ENCODE measurements at places on chromosomes 7 and 10. TPM values are rescaled to one million over a fixed set of nuclear protein-coding genes. Genes with fewer than 3 reads are reported as not detected.

DNA sequence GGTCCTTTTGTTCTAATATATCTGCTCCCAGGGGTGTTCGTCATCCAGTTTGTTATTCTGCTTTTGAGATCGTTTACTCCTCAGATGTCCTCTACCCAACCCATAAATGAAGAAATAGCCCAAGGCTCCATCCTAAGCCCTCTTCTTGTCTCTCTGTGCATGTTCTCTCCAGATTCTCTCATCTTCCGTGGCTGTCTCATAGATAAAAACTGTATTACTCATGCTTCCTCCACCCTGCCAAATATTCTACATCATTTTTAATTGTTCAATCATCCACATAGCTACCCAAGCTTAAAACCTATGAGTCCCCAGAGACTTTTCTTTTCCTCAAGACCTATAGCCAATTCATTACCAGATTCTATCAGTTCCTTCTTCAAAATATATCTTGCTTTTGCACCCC is 44.9 kb downstream of the CAV1 start:
- peak; percentile 87 for DNase-seq

DNA sequence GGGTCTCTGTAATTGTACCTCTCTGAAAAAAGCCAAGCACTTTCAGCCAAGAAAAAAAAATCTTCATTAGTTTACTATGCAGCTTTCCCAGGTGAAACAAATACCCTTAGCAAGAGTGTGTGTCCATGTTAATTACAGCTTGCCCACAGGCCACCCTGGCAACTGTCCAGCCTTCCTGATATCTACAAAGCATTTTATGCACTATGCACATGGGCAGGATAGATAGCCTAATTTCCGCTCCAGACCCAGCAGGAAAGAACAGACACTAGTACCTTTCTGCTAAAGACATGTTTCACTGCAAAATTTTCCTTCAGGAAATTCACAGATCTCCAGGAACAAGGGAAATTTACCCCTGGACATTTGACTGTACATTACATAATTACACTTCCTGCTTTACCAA is 24.4 kb downstream of the CACNA2D1 start:
- no peak for DNase-seq

GRCh38 chr7:40263752-40264390 is 129.1 kb downstream of the SUGCT start:
- DNase-seq: no peak

GRCh38 chr10:60604342-60604741 is 173.9 kb upstream of the CDK1 start:
- no peak for DNase-seq

DNA sequence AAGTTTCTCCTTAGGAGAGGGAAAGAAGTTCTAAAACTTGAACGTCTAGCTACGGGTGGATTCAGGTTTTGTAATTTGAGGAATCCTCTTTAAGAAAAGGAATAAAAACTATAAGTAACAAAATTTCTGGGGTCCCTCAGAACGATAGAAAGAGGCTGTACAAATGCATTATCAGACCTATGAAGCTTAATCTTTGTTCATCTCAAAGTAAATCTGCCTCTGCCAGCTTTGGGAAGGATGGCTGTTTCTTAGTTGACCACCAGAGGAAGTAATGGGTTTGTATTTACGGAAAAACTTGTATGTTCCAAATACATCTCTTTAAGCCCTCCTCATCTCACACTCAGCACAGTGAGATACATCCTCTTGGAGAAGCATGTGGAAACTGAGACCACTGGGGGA is 864 bp downstream of the PSTK start:
- peak; percentile 27 for DNase-seq

DNA sequence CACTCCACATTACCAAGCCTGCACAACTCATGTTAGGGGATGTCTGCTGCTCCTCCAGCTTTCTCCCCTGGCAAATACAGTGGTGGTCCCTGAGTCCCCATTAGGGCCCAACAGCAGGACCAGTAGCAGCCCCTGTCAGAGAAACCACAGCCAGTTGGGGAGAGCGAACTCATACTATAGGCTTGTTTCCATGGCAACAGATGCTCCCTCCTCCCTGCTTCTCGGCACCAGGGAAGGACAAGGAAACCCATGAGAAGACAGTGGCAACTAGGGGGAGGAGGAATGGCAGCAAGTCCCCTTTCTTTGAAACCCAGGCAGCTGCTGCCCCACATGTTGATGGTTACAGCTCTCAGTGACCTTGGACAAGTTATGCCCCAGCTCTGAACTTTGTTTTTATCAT is 326.4 kb downstream of the KCNMA1 start:
- no peak for DNase-seq

GRCh38 chr7:72335561-72336381 is 76.4 kb downstream of the CALN1 start:
- DNase-seq: no peak

- DNase-seq: no peak
These were observed 3.7 kb upstream of the UPP1 start for GRCh38 chr7:48085433-48085791.

Gene PRLHR
- not detected for total RNA-seq

GRCh38 chr7:99848420-99849216 is 20.8 kb downstream of the CYP3A43 start:
- no peak for DNase-seq

Gene STEAP1
- total RNA-seq: 23.4 TPM

DNA sequence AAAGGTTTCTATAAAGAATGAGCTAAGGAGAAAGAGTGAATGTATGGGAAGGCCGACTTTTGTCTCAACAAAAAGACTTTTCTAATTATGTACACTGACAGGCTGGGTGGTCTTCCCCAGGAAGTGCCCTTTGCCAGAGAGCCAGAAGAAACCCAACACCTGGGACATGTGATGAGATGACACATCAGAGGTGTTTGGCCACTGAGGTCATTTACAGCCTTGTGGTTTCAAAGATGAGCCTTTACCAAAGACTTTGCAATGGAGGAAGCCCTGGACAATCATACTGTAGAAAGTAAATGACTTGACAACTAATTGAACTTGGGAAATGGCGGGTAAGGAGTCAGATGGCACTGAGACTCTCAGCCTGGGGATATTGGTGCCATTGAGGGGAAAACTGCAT is 3.4 kb upstream of the NRG3 start:
- no peak for DNase-seq

GRCh38 chr10:75240329-75241076 is 4.7 kb upstream of the COMTD1 start:
- DNase-seq: no peak

- peak; percentile 23 for DNase-seq
These were observed 97.2 kb upstream of the GNA12 start for GRCh38 chr7:2941216-2941859.

Gene NKX2-3
- total RNA-seq: not detected

GRCh38 chr10:122500194-122500593 is 38.8 kb downstream of the HTRA1 start:
- no peak for DNase-seq

DNA sequence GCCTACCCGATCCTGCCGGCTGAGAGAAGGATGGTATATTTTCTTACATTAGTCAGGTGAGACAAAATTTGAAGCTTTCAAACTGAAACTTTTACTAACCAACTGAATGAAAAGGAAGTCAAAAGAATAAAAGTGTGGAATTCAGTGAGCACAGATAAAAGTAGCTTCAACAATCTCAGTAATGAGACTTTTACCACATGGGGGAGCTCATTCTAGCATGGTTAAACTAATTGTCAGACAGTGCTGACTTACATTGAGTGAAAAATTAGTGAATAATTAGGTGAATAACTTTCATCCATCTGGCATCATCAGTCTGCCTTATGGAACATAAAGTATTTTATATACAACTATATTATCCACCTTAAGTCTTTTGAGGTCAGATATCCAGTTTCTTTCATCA is 8.4 kb downstream of the FAM237B start:
- DNase-seq: no peak

DNA sequence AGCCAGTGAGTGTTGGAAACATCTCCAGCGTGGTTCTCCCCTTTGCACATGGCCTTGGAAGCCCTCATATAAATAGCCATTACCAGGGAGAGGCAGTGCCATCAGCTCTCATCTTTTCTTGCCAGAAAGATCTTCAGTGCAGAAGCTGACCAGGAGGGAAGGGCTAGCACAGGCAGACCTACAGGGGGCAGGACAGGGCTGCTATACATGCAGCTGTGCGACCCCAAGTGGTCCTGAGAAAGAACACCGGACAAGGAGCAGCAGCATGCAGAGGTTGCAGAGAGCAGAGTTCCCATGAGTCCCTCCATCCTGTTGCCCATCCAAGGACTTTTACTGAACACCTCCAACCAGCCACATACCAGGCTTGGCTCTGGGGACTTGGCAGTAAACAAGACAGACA is 17.1 kb downstream of the GRID1 start:
- DNase-seq: no peak

Gene TFEC
- total RNA-seq: not detected

GRCh38 chr10:3780021-3780770 is 4.8 kb downstream of the KLF6 start:
- no peak for DNase-seq

DNA sequence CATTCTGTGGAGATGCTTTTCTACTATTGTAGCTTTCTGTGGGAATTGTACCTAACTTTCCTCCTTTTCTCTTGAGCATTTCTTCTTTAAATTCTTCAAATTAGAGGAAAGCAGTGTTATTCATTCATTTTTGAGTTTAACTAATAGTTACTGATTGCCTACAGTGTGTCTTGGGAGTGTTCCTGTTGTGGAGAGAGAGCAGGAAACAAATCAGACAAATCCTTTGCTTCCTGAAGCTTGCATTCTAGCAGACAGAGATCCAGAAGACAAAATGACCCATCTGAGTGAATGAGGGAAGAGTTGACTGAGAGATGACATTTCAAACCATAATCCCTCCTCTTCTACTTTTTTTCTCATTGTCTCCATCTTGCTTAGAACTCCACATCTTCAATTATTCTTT is 170.4 kb downstream of the SUGCT start:
- DNase-seq: no peak

Gene GBX1
- total RNA-seq: not detected

DNA sequence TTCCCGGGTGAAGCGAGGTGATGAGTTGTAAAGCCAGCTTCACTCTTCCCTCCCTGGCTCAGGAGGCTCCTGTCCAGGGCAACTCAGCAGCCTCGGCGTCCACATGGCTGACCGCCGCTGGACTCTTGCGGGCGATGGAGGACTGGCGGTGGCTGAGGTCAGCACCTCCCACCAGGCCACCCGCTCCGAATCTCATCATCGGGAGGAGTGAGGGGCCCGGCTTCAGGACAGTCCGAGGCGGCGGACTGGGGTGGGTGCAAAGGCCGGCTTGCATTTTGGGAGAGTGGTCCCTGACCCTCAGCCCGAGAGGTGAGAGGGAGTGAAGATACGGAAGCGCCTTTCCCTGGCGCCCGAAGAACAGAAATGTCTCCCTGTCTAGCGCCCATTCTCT is 759 bp downstream of the DNAJB12 start:
- no peak for DNase-seq

- DNase-seq: no peak
These were observed 29.4 kb upstream of the KNDC1 start for GRCh38 chr10:133130602-133131001.

GRCh38 chr7:122380992-122381391 is 76.4 kb upstream of the FEZF1 start:
- DNase-seq: no peak

Gene AKR1D1
- total RNA-seq: not detected

DNA sequence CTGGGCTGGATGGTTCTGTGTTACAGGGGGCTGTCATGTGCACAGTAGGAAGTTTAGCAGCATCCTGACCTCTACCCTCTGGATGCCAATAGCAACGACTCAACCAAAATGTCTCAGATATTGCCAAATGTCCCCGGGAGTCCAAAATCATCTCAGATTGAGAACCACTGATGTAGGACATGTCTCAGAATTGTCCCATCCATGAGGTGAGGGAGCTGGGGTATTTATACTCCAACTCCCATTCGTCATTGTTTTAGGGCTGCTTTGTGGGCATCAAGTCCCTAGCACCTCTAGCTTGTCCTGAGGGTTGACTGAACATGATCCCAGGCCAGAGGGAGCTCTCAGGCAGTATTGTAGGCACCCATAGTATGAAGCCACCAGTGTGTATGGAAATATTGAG is 25.2 kb upstream of the COMTD1 start:
- DNase-seq: no peak

GRCh38 chr10:6065406-6065805 is 3.2 kb upstream of the IL2RA start:
- DNase-seq: no peak

- no peak for DNase-seq
These were observed 82.7 kb downstream of the REEP3 start for GRCh38 chr10:63603709-63604445.

DNA sequence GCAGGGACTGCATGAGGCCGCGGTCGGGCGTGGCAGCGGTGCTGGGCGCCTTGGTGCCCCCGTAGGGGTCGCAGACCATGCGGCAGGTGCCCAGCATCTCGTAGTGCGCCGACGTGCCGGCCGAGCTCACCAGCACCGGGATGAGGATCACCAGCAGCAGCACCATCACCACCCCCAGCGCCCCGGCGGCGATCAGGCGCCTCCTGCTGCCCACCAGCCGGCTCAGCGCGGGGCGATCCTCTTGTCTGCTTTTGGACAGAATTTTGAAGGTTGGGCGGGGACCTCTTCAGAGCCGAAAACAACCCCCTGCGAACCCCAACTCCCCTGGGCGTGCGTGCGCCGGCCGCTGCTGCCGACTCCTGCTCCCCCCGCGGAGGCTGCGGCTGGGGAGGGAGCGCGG is 779 bp downstream of the C1QL3 start:
- no peak for DNase-seq

GRCh38 chr7:70134029-70134770 is 535.9 kb downstream of the AUTS2 start:
- peak; percentile 35 for DNase-seq

DNA sequence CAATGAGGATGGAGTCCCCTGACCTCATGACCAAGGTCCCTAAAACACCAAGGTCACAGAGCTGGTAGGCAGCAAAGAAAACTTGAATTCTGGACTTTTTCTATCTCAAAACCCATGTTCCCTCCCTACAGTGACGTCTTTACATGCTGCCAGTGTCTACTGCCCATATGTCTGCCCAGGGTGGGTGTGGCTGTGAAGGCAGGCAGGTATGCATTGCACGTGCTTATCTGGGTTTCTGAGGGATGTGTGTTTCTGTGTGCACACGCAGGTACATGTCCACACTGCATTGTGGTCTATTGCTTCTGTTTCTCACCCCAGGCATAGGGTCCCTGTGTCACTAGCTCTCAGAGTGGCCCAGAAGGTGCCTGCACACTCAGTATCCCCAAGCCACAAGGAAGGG is 13.5 kb downstream of the ATP6V1F start:
- DNase-seq: peak; percentile 54

Gene LGI1
- not detected for total RNA-seq

GRCh38 chr10:77732213-77733003 is 94.8 kb upstream of the KCNMA1 start:
- no peak for DNase-seq

GRCh38 chr7:85620936-85621685 is 434.3 kb upstream of the SEMA3D start:
- no peak for DNase-seq

- no peak for DNase-seq
These were observed 524.9 kb downstream of the CNTNAP2 start for GRCh38 chr7:146641491-146641890.

Gene TMEM254
- 10.3 TPM for total RNA-seq

Gene TEX36
- not detected for total RNA-seq

Gene WDR86
- total RNA-seq: not detected

GRCh38 chr10:18723801-18724200 is 64.6 kb downstream of the ARL5B start:
- DNase-seq: peak; percentile 9
